NK-92 treated with Interleukin-12 subunit alpha and Interleukin-12 subunit beta, amount 100 ng/mL, for 24 hours (cell line): ENCODE measurements at places on chromosomes 5 and 9.
A peak's percentile ranks its signal among the peaks of the same experiment; 100 is the strongest.

DNA sequence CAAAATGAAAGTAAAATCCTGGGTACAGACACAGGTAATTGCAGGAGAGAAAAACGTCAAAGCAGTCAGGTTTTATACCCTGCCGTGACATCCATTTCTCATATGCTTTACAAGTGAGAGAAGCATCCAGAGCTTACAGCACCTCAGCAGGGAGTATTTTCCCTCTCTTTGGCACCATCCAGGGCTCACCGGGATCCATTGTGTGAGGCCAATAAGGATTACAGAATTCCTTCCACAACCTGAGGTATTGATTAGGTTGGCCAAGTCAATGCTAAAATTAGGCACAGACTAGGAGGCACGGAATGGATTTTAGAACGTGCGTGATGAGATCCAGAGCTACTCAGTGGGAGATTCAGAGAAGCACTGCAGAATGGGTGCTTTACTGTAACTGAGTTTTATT lies 296.6 kb downstream of the FBXL7 start:
- no peak for DNase-seq

DNA sequence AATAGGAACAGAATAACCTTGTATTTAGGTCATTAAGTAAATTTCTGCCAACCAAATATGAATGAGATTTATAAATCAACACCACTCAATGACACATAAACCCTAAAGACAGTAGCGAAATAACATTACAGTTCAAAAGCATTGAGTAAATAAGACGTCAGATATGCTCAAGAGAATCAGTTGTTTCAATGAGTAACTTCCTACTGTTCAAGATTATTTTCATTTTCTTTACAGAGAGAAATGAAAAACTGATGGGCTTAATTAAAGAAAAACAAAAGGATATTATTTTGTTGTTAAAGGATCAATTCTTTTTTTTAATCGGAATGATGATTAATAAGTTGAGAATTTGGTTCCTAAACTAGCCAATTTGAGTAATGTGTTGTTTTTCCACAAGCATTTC lies 150.1 kb downstream of the BNC2 start:
- DNase-seq, result no peak

DNA sequence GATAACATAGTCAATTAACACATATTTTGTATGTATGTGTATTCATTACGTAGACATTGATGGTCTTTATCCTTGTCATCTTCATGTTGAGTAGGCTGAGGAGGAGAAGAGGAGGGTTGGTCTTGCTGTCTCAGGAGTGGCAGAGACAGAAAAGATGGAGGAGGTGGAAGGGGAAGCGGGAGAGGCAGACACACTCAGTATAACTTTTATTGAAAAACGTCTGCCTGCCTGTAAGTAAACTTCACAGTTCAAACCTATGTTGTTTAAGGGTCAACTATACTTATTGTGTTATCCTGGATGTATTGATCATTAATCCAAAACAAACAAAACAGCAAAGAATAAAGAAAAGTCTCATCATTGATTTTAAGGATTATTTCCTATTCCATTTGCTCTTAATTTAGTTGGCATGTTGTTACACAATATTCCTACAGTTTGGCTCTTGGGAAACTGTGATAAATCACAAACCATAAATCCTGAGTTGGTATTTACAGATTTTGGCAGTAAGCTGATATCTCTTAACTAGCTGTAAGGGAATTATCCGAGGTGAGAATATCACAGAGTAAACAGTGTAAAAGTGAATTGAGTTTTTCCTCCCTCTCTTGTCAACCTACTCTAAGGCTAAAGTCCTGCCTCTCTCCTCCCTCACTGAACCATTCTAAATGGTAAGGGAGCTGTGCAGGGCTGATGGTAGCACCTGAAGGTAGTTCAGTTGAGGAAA lies 487.2 kb downstream of the SPATA31D1 start:
- no peak for DNase-seq

DNA sequence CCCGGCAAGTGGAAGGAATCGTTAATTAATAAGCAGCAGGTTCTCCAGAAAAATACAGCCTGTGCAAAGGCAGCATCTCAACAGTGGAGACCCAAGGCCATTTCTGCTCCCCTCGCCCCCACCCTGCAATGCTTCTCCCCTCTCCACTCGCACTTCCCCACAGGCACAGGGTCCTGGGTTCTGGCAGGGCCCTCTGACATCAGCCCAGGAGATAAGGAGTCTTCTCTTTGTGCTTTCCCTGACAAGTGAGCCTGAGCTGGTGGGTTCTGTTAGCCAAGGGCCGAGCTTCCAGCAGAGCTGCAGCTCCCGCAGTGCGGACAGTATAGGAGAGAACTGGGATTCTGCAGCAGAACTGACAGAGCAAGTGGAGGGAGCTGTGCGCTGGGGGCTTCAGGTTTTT lies 257.5 kb downstream of the NSG2 start:
- DNase-seq, result no peak

DNA sequence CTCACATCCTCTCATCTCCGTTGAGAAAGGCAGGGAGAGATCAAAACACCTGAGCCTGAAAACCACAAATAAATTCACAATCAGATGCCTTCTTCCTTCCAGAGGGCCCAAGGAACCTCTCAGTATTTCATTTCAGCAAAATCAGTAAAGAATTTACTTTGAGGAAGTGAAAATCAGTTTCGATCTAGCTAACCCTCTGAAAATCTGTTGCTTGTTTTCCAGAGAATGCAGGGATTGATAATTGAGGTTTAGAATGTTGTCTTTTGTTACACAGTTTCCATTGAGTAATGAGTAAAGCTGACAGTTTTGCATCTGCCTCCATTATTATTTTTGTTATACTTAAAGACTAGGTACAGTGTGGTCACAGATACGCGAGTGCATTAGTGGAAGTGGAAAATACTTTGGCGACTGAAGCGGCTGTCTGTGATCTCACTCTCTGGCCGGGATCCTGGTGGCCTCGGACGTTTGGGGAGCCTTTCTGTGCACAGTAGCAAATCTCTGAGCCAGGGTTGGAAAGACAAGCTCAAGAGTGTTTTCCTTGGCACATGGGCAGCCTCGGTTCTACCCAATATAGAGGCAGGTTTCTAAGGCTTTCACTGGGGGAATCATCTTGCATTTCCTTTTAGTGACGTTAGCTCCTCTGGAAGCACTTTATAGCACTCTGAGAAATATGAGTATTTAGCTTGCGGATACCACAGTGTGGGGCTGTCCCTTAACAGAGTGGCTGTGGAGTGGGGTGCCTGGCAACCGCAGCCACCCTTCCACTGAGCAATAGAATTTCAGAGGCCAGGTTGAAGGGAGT lies 32.2 kb upstream of the ANGPTL2 start:
- no peak for DNase-seq

DNA sequence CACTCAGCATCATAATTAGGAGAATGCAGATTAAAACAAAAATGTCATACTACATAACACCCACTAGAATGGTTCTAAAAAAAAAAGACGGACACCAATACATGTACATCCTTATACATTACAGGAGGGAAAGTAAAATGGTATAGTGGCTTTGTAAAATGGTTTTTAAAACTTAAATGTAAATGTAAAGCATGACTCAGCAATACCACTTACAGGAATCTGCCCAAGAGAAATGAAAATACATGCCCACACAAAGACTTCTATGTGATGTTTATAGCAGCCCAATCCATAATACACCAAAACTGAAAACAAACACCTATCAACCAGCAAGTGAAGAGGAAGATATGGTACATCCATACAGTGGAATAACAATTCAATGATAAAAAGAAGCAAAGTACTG lies 939.1 kb upstream of the ACO1 start:
- no peak for DNase-seq

DNA sequence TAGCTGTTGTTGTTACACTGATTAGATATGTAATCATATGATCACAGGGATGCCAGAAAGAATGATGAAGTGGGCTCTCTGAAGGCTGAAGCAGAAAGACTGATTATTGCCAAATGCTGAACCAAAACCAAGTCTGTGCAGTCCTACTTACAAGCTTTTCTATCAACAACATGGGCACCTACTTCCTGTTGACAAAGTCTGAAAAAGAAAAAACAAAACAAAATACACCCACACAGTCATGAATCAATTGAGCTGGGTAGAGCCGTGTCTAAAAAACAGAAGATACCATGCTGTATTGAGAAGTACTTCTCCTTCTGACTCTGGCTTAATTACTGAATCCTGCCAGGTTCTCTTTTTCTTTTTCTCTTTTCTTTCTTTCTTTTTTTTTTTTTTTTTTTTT lies 363.4 kb downstream of the RAB3C start:
- DNase-seq, result no peak

- no peak for DNase-seq
Observed at GRCh38 chr5:113085880-113086409, 109.3 kb downstream of the DCP2 start.

DNA sequence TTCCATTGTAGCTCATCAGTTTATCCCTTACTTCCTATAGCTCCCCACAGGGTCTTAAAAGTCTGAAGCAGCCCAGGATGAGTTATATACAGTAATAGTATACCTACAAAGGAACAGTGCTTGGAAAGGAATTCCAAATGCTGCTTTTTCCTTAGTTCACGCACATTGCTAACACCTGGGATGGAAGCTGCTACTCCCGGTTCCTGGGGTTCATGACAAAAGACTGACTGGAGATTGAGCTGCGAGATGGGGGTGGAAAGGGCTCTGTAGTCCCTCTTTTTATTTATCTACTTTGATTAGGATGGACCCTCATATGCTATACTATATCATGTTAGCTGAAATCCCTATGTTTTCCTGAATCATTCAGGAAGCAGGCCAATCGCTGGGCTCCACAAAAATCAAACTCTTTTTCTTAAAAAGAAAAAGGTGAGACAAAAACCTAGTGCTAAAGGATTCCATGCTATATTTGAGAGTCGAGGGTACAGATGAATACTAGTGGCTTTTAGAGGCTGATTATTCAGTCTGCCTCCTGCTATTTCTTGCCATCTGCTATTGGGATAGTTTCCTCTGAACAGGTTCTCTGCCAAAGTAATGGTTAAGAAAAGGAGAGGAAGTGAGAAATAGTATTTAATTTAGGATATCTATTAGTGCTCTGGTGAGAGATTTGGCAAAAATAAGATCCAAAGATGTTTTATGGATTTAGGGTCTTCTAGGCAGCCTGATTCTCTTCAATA lies 81.2 kb downstream of the MRPS27 start:
- DNase-seq, result no peak

GRCh38 chr9:37025071-37025822 lies 8.8 kb downstream of the PAX5 start:
- DNase-seq, result no peak

DNA sequence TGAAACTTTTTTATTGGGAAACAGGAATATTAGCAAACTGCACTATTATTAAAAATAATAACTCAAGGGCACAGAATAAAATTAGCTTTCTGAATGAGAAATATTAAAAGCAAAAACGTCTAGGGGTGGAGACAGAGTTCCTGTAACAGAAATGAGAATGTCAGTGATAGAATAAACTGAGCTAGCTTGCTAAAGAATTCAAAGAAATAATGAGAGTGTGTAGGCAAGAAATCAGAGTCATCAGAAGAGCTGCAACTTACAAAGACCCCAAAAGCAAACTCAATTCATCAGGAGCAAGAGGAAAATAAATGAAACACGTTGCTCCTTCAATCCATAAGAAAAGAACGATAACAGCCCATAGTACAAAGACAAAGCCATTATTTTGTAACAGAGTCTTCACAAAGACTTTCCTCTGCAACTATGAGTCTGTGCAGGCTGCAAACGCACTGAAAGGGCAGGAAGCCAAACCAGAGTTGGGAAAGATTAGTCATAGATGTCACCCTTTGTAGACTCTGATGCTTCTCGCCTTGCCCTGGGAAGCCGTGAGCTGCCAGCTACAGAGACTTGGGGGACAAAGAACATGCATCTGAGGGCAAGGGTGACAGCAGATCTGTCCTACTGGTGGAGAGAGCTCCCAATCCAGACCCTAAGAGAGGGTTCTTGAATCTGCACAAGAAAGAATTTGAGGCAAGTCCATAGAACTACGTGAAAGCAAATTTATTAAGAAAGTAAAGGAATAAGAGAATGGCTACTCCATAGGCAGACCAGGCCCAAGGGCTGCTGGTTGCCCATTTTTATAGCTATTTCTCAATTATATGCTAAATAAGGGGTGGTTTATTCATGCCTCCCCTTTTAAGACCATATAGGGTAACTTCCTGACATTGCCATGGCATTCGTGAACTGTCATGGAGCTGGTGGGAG lies 40.8 kb downstream of the SHC3 start:
- DNase-seq, result peak; percentile 15

GRCh38 chr5:32461441-32462120 lies 17.0 kb upstream of the ZFR start:
- no peak for DNase-seq

- DNase-seq, result no peak
Observed at GRCh38 chr5:41482715-41483114, 27.7 kb downstream of the PLCXD3 start.

DNA sequence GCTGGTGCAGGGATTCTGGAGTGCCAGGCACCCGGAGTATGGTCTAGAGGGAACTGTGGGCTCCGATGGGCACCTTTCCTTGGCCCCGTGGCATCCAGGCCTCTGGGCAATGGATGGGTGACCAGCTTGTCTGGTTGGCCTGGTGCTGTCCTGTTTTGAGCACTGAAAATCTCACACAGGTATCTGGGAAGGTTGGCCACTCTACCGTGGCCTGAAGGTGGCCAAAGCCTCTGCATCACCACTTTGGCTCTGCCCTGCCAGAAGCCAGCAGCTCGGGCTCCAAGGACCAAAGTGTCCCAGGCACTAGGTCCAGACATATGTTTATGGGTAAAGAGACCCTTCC lies 28.8 kb downstream of the SLC6A7 start:
- no peak for DNase-seq

DNA sequence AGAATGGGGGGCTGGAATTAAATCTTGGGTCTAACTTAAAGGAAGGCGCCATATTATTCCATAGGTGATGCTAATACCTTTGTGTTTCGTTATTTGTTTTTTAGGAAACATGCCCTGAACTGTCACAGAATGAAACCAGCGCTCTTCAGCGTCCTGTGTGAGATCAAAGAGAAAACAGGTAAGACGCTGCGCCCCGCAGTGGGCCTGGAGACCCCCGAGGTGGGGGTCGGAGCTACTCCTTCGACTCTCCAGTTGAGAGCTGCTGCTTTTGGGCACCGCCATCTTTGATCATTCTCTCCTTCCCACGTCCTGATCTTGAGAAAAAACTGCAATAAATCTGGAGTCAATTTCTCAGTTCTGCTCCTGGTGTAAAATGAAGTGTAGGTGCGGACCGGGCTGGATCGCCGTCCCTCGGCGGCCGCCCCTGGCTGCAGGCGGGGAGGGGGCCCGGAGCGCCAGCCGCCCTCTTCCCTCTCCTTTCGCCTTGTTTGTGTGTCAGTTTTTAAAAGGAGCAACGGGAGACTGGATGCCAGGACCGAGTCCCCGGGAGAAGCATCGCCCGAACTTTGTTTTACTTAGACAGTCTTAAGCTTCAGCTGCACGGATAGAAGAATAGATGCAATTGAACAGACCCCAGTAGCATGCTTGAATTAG lies 1.4 kb downstream of the PBX3 start:
- no peak for DNase-seq

- no peak for DNase-seq
Observed at GRCh38 chr5:150114773-150115408, 28.5 kb upstream of the CSF1R start.

GRCh38 chr9:134403292-134403681 lies 77.0 kb downstream of the RXRA start:
- DNase-seq, result no peak

GRCh38 chr5:141565826-141566570 lies 52.8 kb downstream of the DIAPH1 start:
- no peak for DNase-seq

GRCh38 chr5:161396171-161396570 lies 150.4 kb downstream of the GABRB2 start:
- no peak for DNase-seq

- DNase-seq, result no peak
Observed at GRCh38 chr9:83535736-83536135, 2.5 kb downstream of the FRMD3 start.

- no peak for DNase-seq
Observed at GRCh38 chr5:158175934-158176481, 317.1 kb upstream of the CLINT1 start.
